Thoracic aorta (tissue), 2 donors: ENCODE measurements at places on chromosomes 4 and X. TPM values are rescaled to one million over a fixed set of nuclear protein-coding genes. Genes with fewer than 3 reads are reported as not detected.

TASL gene
- 0.42 TPM for total RNA-seq

CXCL9 gene
- total RNA-seq: 1.2 TPM

ARHGAP4 gene
- 92.1 TPM for total RNA-seq

DNA sequence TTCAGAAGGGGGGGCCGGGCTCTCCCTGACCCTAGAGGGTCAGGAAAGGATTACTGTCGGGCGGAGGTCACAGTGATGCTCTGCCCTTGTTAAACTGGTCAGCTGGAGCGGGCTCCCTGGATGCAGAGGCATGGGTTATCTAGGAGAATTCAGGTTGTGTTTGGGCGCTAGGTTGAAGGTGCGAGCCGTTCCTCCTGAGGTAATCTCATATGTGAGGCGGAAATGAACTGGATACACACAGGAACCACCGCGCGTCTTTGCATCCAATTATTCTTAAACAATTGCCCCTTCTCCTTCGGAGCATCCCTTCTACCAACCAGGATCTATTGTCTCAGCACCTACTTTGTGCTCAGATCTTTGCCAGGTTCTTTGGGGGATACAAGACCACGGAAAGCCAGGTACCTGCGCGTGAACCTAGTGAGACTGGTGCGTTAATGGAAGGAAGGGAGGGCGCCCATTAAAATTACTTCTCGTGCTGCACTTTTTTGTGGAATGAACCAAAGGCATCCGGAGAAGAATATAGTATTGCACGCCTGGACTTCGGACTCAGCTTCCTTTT lies 28.4 kb downstream of the HAND2 start:
- H3K4me3 ChIP-seq: no peak overlapping the region
- no peak for DNase-seq
- no peak overlapping the region for H3K27ac ChIP-seq
- no peaks in the 10 kb centered on the region for H3K36me3 ChIP-seq
- no peaks in the 10 kb centered on the region for H3K27me3 ChIP-seq
- peaks cover 17% of the 10 kb centered on the region for H3K4me1 ChIP-seq

DNA sequence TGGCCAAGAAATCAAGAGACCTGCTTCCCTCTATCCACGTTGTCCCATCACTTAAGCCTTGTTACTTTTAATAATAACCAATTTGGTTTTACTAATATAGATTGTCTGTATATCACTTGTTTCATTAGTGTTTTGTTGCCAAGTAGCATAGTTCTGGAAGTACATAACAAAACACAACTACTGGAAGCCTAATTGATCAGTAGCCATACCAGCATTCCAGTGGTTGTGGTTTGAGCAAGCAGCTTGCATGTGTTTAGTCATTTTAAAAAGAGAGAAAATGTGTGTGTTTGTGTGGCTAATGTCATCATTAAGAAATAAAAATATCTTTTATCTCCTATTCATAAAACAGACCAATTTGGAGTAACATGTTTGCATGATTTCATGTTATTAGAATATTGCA lies 70.8 kb downstream of the PTPN13 start:
- DNase-seq: no peak
- H3K4me3 ChIP-seq: no peak overlapping the region
- H3K4me1 ChIP-seq: no peaks in the 10 kb centered on the region
- H3K27me3 ChIP-seq: no peaks in the 10 kb centered on the region
